IMR-90 (cell line): ENCODE measurements at places on chromosomes 16 and 17. TPM values are rescaled to one million over a fixed set of nuclear protein-coding genes. Genes with fewer than 3 reads are reported as not detected.

Gene KCNG4
- not detected in 2 replicates for total RNA-seq

DNA sequence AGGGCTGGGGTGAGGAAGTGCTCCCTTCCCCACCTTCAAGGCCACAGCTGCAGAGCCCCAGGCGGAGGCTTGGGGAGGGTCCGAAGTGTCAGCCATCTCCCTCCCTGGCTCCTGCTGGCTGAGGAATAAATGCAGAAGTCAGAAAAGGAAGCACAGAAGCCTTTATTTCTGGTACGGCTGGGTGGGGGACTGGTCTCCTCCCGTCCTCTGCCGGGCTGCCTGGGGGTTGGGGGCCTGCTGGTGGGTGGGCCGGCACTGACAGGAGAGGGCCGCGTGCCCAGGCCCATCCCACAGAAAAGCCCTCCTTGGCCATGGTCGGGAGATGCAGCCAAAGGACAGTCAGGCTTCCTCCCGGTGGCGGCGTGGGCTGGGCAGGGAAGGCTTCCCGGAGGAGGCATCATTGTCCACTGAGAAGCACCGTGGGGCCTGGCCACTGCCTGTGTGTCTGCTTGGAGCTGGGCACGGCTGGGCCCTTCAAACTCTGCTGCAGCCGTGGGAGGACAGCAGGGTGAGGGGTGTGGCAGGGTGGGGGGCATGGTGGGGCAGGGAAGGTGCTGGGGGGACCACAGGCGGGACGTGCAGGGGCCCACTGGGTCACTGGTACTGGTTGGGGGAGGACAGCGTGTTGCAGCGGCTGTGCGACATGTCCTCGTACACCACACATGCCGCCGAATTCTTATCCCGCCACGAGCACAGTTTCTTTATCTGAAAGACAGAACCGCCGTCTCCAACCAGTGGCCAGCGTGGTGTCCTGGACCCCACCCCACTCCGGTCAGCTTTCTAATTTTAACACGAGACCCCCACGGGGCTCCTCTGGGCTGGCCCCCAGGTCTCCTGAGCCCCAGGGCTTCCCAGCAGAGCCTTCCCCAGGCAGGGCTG, 2.4 kb downstream of the CD7 start:
- H3K27ac ChIP-seq, result no peak overlapping the region
- H3K36me3 ChIP-seq, result no peaks in the 10 kb centered on the region
- H3K27me3 ChIP-seq, result peaks cover 46% of the 10 kb centered on the region

DNA sequence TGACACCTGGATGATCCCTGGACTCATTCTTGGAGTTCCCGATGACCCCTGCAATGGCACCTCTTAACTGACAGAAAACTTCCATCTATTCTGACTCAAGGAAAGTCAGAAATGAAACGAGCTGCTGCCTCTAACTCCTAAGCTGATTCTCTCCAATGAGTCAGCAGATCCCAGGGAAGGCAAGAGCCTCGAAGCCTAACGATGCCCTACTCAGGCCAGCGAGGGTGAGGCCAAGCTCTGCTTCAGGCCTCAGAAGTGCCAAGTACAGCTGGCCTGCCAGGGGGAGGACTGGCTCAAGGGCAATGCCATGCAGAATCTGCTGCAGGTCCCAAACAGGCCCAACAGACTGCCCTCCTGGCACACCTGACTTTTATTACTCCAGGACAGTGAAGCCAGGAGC, 36.3 kb downstream of the PLXDC1 start:
- H3K4me3 ChIP-seq, result no peak overlapping the region
- peak; percentile 62 for DNase-seq
- H3K4me1 ChIP-seq, result peaks cover 7% of the 10 kb centered on the region
- peaks cover 28% of the 10 kb centered on the region for H3K27me3 ChIP-seq

GRCh38 chr17:57255776-57256681, at the start of gene MSI2:
Gene MSI2, plus strand, starts transcription at chr17:57256523. Its CDS starts 220 bp downstream, at chr17:57256743.
- peaks cover 5% of the 10 kb centered on the region for H3K27me3 ChIP-seq
- peak; percentile 78 for DNase-seq
- H3K4me1 ChIP-seq, result no peaks in the 10 kb centered on the region; the same call in 1 of the 2 replicates
- H3K36me3 ChIP-seq, result no peaks in the 10 kb centered on the region
- H3K4me3 ChIP-seq, result peak within 1 kb of the TSS; percentile 99
- H3K27ac ChIP-seq, result peak within 1 kb of the TSS; percentile 54
